ENCODE measurements at places on chromosomes 12 and 14.

DNA sequence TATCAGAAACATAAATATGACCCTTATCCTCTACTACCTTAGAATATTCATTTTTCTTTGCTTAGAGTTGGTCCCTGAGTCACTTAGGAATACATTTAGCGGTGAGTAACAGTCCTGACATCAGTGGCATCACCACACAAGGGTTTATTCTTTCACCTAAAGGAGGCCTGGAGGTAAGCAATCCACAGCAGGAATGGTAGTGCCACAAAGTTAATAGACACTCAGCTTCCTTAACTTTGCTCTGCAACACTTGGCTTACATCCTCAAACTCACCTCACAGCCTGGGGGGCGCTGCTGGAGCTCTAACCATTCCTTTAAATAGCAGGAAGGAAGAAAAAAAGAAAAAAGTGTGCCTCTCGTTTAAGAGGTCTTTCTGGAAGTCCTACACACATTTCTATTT lies 29.1 kb downstream of the BBOF1 start:
- DNase-seq = no peak

DNA sequence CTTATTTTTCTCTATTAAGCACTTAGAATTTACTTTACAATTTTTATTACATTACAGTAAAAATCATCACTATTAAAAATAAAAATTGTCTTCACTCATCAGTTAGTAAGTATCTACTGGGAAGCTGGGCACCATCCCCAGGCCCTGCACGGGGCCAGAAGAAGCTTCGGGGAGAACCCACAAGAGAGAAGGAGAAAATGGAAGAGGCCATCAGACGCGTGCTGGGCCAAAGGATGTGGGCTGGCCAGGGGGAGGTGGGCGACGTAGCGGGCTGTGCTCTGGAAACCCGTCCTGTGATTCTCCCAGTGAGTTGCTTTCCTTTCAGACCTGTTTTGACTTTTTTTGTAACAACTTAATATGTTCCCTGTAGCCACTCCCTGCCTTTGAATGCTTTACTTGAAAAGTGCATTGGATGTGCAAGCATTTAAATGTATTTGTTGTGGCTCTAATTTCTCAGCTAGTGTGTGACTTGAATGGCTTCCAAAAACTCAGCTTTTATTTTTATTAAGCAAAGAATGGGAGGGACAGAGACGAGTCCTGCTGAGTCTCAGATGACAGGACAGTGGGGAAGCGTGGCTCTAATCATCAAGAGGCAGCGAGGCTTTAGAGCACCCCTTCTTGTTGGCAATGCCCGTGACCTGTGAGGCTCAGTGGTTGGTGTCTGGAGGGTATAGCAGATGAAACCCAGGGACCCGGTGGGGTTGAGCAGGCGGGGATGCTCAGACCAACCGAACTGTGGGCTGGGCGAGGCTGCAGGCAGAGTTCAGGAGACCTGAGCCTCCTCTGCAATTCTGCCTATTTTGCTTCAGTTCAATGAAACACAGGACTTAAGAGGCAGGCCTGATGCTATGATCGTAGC lies 38.8 kb downstream of the SYNE3 start:
- DNase-seq = no peak

GRCh38 chr14:99756796-99757195 lies 36.4 kb upstream of the EML1 start:
- no peak for DNase-seq

GRCh38 chr12:11059041-11059440 lies 3.1 kb downstream of the TAS2R46 start:
- DNase-seq = no peak

GRCh38 chr14:69635981-69636639 lies 24.7 kb downstream of the SUSD6 start:
- no peak for DNase-seq

DNA sequence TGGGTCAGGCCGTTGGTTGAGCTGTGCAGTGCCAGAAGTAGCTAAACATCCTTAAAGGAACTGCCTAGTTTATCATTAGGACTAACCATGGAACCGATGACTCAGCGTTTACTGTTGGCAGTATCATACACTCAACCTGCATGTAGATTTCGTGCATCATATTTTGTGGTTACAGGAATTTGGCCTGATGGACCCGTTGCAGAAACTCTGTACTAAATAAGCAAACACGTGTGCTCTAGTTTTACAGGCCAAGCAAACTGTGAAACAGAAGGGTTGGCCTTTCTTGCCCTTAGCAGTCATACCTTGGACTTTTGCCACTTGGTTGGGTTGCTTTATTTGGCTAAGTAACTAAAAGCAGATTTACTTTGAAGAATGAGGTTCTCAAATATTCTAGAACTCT lies 35.6 kb downstream of the DGLUCY start:
- peak; percentile 98 for DNase-seq

- no peak for DNase-seq
Measured at GRCh38 chr12:102501773-102502172, 21.4 kb upstream of the IGF1 start.

DNA sequence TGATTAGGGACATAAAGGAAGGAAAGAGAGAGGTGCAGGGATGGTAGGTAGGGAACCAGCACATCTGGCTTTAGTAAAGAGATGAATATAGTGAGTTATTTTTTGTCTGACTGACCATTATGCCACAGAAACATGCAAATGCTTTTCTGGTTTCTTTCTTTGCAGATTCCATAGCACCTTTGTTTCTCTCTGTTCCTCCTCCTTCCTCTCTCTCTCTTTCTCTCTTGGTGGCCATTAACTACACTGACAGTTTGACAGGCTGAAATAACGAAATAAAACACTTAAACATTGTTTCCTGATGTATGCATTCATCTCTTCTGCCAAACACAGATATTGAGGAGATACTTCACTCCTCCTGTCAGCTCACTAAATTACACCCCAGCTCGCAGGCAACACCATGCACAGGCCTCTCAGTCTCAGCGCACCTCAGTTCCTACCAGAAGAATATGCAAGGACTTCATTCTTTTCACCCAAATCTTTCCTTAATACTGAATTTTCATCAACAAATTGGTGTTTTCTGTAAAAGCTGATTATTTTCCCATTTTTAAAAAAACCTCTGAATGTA lies 406.9 kb upstream of the SOX5 start:
- no peak for DNase-seq

GRCh38 chr12:5171701-5172100 lies 128.0 kb downstream of the KCNA5 start:
- peak; percentile 81 for DNase-seq

DNA sequence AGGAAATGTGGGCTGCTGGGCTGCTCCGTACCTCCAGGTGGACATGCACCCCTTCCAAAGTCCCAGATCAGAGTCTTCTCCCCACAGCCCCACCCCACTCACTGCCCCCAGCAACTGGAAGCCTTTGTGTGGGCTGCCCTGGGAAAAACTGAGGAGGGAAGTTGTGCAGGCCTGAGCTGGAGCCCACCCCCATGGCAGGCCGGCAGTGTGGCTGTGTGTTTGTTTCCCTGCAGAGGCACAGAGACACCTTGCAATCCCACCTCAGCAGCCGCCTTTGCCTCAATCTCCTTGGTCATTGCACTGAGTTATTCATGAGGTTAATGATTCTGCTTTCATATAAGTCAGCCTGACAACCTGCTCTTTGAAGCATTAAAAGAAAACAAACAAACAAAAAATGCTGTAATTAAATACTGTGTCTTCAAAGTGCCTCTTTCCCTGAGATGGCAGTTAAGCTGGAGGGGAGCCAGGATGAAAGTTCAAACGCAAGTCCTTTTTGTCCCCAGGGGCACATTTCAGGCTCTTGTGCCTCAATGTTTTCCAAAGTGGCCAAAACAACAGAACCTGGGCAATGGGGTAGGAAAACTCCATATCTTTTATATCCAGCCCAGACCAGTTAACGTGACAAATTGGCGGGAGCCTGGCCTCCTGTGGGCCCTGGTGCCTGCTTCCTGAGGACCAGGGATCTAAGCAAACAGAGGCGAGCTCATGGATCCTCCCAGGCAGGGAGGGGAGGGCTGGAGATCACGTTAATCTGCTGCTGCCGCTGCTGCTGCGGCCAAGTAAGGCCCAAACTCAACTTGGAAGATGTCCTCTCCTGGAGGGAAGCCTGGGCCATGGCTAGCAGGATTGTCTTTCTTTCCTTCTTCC lies 51.9 kb upstream of the TSPAN11 start:
- no peak for DNase-seq

GRCh38 chr14:22882529-22883172 lies 371 bp upstream of the REM2 start:
- peak; percentile 20 for DNase-seq

DNA sequence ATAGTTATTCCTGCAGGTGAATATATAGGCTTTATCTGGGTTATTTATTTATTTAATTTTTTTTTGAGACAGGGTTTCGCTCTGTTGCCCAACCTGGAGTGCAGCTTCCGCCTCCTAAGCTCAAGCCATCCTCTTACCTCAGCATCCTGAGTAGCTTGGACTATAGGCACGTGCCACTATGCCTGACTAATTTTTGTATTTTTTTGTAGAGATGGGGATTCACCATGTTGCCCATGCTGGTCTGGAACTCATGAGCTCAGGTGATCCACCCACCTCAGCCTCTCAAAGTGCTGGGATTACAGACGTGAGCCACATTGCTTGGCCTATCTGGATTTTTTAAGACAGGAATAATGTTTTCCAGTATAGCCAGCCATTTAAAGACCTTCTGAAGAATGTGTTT lies 2.0 kb downstream of the RAN start:
- DNase-seq = no peak

- DNase-seq = no peak
Measured at GRCh38 chr14:23722675-23723074, 86.5 kb downstream of the DHRS2 start.

- DNase-seq = peak; percentile 48
Measured at GRCh38 chr12:116200812-116201211, 76.7 kb downstream of the MED13L start.

DNA sequence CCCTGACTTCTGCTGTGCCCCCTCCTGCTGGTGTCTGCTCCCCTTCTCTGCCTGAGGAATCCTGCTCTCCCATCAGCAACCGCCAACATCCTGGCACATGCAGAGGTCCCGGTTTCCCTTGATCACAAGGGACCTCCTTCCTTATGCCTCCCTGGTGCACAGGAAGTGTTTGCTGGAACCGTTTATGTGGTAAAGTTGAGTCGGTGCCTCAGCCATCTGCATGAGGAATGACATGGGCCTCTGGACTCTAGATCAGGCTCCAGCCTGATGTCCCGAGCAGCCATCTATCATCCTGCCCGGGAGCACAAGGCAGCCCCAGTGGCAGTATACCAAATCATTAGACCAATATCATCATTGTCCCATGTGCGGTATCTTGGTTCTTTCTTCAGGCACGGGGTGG lies 90.4 kb downstream of the BORCS5 start:
- no peak for DNase-seq

DNA sequence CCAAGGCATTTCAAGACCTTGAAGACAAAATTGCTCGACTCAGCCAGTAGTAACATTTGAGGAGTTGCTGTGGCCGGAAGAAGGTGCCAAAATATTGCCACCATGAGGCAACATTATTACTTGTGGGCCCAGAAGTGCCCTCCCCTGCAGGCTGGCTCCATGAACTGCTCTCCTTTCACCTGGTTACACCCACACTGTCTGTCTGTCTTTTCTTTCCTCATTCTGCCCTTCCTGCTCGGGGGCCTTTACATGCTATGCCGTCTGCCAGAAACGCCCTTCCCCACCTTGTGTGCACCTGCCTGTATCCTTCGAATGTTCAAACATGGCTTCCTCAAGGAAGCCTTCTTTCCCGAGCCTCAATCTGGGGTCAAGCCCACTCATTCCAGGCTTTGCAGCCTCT lies 224.2 kb upstream of the DIO3 start:
- no peak for DNase-seq

GRCh38 chr14:84303140-84303539 lies 1226.8 kb upstream of the FLRT2 start:
- no peak for DNase-seq

DNA sequence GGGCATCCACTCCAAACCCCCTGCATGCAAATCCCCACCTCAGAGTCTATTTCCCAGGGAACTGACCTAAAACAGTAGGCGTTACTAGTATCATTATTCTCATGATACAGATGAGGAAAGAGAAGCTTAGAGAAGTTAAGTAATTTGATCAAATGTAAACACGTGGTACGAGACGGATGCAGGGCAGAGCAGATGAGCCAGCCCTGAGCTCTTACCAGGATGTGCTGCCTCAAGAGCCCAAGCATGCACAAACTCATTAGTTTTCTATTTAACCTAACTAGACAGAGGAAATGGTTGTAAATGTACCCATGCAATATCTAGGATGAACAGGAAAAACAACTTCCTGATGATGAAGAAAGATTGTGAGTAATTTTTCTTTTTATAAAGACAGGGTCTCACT lies 173.3 kb upstream of the RASSF8 start:
- DNase-seq = no peak

DNA sequence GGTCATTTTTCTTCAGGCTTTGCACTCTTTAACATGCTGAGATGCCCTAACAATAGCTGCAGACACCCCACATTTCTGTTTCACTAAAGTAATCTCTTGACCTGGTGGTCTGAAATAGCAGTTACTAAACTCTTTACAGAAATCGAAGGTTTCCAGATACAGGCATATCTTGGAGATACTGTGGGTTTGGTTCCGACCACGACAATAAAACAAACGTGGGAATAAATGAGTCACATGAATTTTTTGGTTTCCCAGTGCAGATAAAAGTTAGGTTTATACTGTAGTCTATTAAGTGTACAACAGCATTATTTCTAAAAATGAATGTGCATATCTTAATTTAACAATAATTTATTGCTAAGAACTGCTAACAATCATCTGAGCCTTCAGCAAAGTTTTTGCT lies 208.7 kb downstream of the EGLN3 start:
- DNase-seq = peak; percentile 35

GRCh38 chr14:92759679-92760523 lies 11.5 kb upstream of the LGMN start:
- DNase-seq = no peak

DNA sequence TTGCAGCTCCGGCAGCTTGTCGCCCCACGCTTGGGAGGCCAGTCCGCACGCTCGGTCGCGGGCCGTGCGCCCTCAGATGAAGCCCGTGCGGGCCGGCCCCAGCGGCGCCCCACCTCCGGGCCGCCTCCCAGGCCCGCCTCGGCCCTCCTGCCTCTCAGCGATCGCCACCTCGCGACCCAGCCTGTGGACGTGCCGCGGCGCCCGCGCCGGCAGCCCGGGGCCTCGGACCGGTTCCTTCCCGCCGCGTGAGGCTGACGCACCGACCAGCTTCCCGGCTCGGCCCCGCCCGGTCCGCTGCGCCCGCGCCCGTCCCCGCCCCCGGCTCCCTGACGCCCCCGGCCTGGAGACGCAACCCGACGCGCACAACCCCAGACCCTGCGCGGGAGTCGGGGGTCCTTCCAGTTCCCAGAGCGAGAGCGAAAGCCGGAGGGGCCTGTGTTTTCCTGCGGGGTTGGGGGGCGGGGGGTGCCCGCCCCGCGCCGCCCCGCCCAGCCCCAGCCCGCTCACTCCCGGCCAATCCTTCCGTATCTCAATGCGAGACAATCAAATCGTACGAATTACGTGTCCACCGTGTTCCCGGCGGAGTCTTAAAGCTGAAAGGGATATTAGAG lies at the start of gene ERO1A:
TSS of gene ERO1A (minus strand) at position 78 of the 611 bp plus-strand sequence. CDS start at position 1, 77 bp downstream.
- DNase-seq = peak; percentile 82
